ENCODE measurements at places on chromosomes 4 and X. TPM values are rescaled to one million over a fixed set of nuclear protein-coding genes. Genes with fewer than 3 reads are reported as not detected.

Gene CCKAR
- total RNA-seq: not detected

Gene IL1RAPL1
- total RNA-seq: not detected

Gene CYSLTR1
- total RNA-seq: 10.5 TPM

Gene ANKRD50
- total RNA-seq: 22.5 TPM

Gene NPNT
- 217 TPM for total RNA-seq
